Left ventricle myocardium inferior (tissue), 1 donor: ENCODE measurements at places on chromosomes 3 and 15.

- DNase-seq, result no peak
Observed at GRCh38 chr3:59749291-59749690, 699.5 kb upstream of the CFAP20DC start.

- DNase-seq, result no peak
Observed at GRCh38 chr3:194225988-194226663, 90.2 kb downstream of the HES1 start.

- DNase-seq, result no peak
Observed at GRCh38 chr3:82353306-82354171, 592.1 kb upstream of the GBE1 start.

DNA sequence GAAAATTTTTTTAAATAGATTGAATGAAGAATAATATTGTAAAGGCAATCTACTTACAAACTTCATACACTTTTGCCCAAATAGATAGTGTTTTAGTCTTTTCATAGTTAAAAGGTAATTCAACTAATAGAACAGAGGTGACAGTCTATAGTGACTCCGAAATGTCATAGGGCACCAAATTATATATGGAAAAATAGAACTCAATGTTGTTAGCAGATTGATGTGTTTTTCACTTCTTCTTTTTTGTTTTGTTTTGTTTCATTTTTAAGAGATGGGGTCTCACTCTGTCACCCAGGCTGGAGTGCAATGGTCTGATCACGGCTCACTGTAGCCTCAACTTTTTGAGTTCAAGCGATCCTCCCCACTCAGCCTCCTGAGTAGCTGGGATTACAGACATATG is 721 bp downstream of the CSTA start:
- DNase-seq, result no peak
